ENCODE measurements at places on chromosomes 3 and 15. TPM values are rescaled to one million over a fixed set of nuclear protein-coding genes. Genes with fewer than 3 reads are reported as not detected.
A peak's percentile ranks its signal among the peaks of the same experiment; 100 is the strongest.

The ITIH1 gene
- not detected for total RNA-seq

The NUP210 gene
- total RNA-seq = 43.0 TPM

The CCDC191 gene
- total RNA-seq = 4.4 TPM

GRCh38 chr3:179322286-179323196 lies at the start of gene ZNF639:
ZNF639 (plus strand) TSS chr3:179323031; CDS start chr3:179328294, 5,263 bp downstream.
- peak; percentile 94 for DNase-seq

DNA sequence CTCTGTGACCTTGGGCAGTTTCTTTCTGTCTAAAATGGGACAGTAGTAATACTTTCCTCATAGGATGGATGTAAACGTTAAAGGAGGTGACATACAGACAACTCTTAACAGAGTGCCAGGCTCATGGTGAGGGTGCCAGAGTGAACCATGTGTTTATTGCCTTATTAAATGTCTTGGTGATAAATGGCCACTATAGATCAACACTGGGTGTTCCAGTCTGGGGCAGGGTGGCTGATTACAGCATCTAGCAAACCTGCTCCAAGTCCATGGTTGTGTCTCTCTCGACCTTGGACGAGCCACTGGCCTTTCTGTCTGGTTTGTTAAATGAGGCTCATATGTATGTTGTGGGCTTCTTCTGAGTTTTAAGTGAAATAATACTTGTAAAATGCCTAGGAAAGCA lies 75.1 kb downstream of the TRAK1 start:
- no peak for DNase-seq

GRCh38 chr3:26091096-26091495 lies 301.2 kb downstream of the OXSM start:
- no peak for DNase-seq

DNA sequence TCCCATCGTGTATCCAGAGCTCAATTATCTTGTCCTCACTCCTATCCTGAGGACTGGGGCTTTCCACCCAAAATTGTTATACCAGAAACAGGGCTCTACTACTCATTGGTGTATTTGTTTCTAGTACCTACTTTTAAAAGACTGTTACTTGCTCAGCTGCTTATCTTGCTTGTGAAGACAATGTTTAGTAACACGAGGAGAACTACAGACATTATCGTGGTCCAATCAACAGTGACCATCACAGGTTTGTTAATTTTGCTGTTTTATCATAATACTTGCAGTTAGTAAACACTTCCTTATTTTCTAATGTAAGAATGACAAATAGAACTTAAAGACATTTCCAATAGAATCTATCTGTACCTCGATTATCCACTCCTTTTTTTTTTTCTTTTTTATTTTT lies 13.5 kb downstream of the LRCH3 start:
- DNase-seq = no peak

- no peak for DNase-seq
Observed at GRCh38 chr15:62870216-62870615, 172.3 kb upstream of the TPM1 start.

- no peak for DNase-seq
Observed at GRCh38 chr3:110969229-110970211, 102.1 kb upstream of the NECTIN3 start.

GRCh38 chr3:180433152-180433551 lies 168.8 kb upstream of the TTC14 start:
- DNase-seq = no peak

DNA sequence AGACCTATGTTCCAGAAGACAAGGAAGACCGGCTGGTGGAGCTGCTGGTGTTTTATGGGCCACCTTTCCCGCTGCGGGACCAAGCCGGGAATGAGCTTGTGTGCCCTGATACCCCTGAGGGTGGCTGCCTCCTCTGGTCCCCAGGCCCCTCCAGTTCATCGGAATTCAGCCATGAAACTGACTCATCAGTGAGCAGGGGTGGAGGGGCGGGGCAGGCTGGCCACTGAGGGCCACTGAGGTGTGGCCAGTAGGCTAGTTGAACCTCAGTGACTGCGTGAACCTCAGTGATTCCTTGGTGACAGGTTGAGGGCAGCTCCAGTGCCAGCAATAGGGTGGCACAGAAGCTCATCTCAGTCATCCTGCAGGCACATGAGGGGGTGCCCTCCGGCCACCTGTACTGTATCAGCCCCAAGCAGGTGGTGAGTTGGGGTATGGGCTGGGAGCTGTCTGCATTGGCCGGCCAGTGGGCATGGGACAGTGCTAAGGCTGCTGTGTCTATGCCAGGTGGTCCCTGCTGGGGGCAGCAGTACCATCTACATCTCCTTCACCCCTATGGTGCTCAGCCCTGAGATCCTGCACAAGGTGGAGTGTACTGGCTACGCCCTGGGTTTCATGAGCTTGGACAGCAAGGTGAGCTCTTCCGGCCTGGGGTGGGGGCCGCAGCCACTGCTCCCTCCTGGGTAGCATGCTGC lies 20.3 kb downstream of the ACAA1 start:
- DNase-seq = no peak

DNA sequence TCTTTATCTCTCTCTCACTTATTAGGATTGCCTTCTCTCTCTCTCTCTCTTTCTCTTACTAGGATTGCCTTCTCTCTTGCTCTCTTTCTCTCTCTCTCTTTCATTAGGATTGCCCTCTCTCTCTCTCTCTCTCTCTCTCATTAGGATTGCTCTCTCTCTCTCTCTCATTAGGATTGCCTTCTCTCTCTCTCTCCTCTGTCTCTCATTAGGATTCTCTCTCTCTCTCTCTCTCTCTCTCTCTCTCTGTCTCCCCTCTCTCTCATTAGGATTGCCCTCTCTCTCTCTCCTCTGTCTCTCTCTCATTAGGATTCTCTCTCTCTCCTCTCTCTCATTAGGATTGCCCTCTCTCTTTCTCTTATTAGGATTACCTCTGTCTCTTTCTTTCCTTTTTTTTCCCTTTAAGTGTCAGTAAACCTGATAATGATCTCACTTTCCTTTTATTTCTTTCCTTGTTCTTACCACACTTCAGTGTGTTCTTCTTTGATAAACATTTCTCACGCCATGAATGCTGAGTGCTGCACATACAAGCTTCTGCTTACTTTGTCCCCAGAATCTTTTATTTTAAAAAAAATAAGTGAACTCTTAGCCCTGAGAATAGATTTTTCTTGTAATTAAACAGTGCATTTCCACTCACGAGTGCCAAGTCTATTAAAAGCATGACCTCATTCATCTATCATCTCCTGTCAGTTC lies 243.4 kb upstream of the TBC1D5 start:
- DNase-seq = no peak

GRCh38 chr15:65371976-65372786 lies 5.6 kb downstream of the IGDCC3 start:
- DNase-seq = peak; percentile 54

DNA sequence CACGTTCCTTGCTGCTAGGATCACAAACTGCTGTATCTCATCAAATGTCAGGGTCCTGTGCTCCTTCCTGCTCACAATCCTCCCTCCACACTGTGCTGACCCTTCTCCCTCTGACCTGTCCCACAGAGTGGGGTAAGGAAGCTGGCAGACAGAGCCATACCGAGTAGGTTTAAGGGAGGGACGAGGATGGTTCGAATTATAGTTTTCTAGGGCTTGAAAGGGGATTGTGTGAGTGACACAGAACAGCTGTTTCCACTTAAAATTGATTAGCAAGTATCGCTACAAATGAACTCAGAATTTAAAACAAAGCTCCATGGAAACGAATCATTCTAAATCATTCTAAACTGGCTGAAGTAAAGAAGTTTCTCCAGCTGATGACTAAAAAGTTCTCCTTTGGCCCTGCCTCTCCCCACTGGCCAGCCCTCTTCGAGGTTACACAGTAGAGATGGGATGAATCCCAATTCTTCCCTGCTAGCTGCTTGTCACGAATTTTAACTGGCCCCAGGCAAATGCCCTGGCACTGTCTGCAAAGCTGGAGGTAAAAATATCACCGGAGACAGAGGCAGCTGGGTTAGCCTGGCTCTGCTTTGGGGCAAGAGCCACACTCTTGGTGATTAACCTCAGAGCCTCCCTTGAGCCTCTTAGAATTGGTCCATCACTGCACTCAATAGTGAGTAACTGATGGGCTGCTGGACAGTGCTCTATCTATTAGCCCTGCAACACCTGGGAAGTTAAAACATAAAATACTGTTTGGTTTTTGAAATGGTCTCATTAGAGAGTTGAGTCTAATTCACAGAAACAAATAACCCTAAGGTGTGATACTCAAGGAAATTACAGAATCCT lies 194.9 kb downstream of the CHST2 start:
- DNase-seq = no peak

DNA sequence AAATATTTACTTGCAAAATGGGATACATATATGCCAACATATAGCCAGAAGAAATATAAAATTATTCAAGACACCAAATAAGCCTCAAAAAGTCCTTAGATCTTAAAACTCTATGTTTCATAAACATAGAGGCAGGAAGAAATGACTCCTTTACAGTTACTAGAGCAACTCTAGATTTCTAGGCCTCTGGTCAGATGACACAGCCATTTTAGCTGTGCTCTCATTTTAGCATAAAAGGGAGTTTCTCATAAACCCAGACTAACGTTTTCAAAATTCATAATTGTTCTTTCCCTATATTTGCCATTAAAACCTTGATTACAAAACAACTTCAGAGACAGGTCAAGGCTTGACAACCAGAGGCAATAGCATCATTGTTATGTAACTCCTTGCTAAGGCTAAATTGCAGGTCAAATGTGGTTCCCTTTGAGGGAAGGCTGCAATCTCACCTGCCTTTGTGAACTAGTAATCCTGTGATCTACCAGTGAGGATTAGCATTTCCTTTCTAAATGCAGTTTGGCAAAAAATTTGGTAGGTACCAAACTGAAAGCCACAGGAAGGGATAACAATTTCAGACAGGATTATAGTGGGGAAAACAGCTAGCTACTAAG lies 8.2 kb downstream of the THOC7 start:
- peak; percentile 64 for DNase-seq

- peak; percentile 81 for DNase-seq
Observed at GRCh38 chr3:192409838-192410683, 317.3 kb downstream of the FGF12 start.

GRCh38 chr3:38608961-38609360 lies 40.5 kb downstream of the SCN5A start:
- peak; percentile 6 for DNase-seq

GRCh38 chr15:93036951-93037819 lies 51.8 kb downstream of the RGMA start:
- DNase-seq = peak; percentile 65

All from endodermal cell (in vitro differentiated cells).